Effector memory CD8-positive, alpha-beta T cell (primary cell): ENCODE measurements at places on chromosomes 2 and 18.

DNA sequence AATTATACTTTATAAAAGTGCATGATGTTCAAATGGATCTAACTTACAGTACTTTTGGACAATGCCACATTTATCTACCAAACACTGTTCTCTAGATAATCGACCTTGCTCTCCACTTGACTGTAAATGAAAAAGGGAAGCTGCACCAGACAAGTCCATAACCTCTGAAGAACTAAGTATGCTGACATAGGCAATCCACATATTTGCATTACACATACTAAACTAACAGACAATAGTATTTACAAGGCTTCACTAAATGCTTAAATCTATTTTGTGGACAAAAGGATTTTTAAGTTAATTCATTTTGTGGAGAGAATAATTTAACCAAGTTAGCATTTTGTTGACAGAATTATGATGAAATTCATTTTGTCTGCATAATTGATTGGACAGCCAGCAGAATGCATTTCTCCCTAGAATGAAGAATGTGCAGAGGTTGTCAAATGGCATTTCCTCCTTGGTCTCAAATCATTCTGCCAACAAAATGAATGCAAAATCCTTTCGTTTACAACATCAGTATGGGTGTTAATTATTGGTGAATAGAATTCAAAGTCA is 520.9 kb downstream of the CPS1 start:
- no peak for DNase-seq

GRCh38 chr2:23078784-23079434 is 306.1 kb upstream of the KLHL29 start:
- no peak for DNase-seq

- DNase-seq: no peak
Observed at GRCh38 chr2:86783615-86784339, 6.9 kb downstream of the CD8A start.

DNA sequence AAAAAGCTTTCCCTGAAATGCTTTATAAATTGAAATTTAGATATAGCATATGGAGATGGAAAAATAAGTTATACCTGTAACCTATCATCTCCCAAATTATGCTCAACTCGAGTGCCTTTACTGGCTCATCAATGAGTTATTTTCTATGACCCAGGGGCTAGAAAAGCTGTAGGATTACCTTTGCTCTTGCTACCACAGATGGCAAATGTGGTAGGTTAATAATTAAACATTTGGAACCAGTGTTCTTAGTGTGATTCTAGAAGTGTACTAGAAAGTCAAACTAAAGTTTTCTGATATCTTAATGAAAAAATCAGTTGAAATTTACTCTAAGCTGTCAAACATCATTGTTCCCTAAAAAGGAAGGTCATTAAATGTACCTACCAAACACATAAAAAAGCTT is 22.5 kb downstream of the ALS2 start:
- DNase-seq: no peak

- no peak for DNase-seq
Observed at GRCh38 chr2:58207189-58207588, 33.9 kb downstream of the FANCL start.

DNA sequence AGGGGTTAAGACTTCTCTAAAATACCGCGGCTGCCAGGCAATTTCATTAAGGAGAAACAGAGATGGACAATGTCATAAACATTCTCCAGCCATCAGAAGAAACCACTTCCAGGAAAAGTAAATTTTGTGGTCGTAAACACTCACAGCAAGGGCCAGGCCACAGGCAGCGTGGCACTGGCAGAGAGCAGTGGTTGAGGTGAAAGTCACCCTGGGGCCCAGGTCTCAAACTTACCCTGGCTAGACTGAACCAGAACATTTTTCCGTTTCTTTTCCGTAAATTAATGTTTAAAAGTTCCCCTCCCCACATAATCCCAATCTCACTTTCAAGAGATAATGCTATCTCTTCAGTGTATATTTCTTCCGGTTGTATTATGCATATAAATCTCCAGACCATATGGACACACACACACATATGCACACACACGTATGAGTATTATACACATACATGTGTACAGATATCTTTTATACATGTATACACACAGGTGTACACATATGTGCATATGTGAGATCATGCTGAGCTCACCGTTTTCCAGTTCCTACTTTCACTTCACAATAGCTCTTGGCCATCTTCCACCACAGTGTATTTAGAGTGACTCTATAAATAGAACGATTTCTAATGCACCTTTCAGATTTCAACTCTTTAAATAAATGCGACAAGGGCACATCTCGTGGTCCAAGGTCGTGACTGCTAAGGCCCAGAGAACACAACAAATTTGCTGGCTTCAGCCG is 90.1 kb downstream of the MALT1 start:
- DNase-seq: no peak
